ENCODE measurements at places on chromosomes 7 and 10. TPM values are rescaled to one million over a fixed set of nuclear protein-coding genes. Genes with fewer than 3 reads are reported as not detected.

CALHM3 gene
- not detected for total RNA-seq

EN2 gene
- not detected for total RNA-seq

UPK3BL1 gene
- total RNA-seq: 39.4 TPM

PNLIPRP3 gene
- total RNA-seq: 0.20 TPM

KLF14 gene
- total RNA-seq: not detected

NEBL gene
- total RNA-seq: 106 TPM

STEAP2 gene
- 11.5 TPM for total RNA-seq

NHLRC2 gene
- total RNA-seq: 46.1 TPM

PNLIP gene
- total RNA-seq: not detected

FAM237B gene
- not detected for total RNA-seq

OR2A1 gene
- not detected for total RNA-seq

ZNF679 gene
- total RNA-seq: not detected

THNSL1 gene
- total RNA-seq: 3.0 TPM

GPR85 gene
- 2.9 TPM for total RNA-seq
